ENCODE measurements at places on chromosomes 2 and 18.
A peak's percentile ranks its signal among the peaks of the same experiment; 100 is the strongest.

DNA sequence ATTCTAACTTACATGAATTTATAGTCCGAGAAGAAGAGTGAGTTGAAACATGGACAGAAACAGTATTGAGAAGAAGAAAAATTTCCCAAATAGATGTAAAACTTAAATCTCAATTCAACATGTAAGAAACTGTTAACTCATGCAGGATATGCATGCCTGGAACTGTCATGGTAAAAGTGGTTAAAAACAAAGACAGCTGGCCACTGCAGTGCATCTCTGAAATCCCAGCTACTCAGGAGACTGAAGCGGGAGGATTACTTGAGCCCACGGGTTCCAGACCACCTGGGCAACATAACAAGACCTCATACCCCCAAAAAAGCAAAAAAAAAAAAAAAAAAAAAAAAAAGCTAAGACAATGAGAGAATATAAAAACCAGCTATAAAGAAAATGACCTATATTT lies 93.0 kb upstream of the TTC27 start:
- DNase-seq, result no peak

GRCh38 chr2:134505446-134505845 lies 213.4 kb downstream of the TMEM163 start:
- DNase-seq, result no peak

DNA sequence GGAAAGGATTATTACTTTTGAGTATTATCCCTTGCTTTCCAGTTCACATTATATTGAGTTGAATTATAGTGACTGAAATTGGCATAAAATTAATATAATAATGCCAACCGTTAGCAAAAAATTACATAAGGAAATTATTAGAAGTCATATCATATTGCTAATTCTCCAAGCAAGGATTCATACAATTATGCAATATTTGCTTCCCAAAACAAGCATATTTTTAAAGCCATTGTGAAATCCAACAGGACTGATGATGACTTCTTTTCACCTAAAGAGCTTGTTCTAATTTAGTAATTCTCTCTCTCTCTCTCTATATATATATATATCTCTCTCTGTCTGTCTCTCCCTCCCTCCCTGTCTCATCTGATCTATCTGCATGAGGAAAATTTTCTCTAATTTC lies 283.5 kb downstream of the DSEL start:
- no peak for DNase-seq

DNA sequence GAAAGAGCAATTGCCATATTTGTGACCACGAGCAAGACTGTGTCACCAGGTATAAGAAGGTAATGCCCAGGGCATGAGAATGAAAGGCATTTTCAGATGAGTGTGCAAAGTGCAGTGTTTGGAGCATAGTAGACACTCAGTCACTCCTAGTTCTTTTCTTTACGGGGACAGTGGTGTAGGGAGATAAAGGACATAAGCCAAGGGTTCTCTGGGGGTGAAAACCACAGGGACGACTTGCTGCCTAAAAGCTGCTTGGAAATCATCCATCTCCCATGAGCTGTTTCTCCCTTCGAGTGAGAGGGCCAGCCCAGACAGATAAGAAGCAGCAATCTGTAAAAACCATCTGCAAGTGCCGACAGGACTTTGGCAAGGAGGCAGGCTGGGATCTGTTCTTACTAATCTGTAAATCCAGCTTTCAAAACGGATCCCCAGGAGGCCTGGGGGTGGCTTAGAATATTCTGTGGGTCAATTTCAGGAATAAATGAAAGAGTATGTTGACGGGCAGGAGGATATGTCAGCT lies 221.6 kb downstream of the LPIN1 start:
- DNase-seq, result peak; percentile 41

DNA sequence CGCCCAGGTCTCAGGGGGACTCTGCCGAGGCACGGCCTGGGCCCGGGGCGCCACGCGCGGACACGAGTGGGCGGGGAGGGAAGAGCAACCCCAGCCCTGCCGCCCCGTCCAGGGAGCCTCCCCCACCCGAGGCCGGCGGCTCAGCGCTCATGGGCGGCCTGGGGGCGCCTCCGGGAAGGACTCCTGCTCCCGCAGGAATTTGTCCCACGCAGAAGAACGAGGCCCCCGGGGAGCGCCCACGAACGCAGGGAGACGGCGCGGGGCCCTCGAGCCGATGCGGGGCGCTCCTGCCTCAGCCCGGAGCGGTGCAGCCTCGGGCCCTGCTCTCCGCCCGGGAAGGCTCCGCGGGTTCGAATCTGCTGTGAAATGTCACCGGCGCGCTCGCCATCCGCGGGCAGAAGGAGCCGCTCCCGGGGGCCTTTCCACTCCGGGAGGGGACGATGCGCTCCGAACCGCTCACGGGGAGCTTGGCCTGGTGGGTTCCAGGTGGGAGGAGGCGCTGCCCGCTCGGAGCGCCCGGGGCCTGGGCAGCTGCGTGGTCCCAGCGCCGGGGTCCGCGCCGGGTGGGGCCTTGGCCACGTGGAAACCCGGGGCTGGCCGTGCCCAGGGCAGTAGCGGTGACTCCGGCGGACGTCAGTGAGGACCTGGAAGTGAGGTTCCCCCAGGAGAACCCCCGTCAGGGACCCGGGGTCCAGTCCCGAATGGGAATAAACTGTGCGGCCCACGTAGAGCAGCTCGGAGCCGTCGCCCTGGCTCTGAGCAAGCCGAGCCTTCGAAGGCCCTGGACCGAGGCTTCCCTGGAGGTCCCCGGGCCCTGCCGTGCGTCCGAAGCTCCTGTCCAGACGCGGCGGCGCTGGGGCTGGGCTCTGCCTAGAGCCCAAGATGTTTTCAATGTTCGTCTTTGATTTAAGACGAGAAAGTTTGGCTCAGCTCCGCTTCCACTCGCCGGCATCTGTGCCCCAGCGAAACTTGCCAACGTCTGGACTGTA lies 41.4 kb upstream of the CTDP1 start:
- no peak for DNase-seq

- no peak for DNase-seq
Measured at GRCh38 chr2:146642066-146642465, 1202.8 kb upstream of the ACVR2A start.

DNA sequence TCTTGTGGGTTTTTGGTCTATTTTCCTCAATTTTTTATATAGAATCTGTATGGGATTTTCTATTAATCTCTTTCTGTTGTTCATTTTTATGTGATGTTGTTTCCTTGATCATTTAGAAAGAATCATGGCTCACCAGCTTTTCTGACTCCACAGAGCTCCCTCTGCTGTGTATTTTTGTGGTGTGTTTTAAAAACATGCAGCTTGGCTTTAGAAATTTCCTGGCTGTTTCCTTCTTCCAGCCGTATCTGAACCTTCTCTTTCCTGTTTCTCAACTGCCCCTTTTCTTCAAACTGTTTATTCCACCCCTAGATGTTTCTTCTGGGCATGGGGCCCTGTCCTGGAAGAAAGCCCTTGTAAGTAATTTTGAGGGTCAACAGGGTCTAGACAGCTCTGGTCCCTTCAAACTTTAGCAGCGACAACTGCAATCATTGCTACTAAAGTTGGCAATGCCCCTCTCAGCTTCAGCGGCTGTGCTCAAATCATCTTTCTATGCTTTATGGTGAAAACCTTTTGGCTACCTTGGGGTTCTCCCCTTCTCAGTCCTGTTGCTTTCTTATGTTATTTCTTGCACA lies 17.6 kb upstream of the COPS8 start:
- no peak for DNase-seq

- no peak for DNase-seq
Measured at GRCh38 chr2:74168739-74169138, 9.9 kb downstream of the MOB1A start.

- no peak for DNase-seq
Measured at GRCh38 chr2:124875627-124876244, 850.6 kb downstream of the CNTNAP5 start.

- DNase-seq, result peak; percentile 100
Measured at GRCh38 chr2:20446917-20447436, at the start of gene RHOB. Gene RHOB (plus strand): TSS chr2:20447074. CDS start chr2:20447466, 392 bp downstream.

- no peak for DNase-seq
Measured at GRCh38 chr2:81894451-81894990, 1590.0 kb upstream of the LRRTM1 start.

DNA sequence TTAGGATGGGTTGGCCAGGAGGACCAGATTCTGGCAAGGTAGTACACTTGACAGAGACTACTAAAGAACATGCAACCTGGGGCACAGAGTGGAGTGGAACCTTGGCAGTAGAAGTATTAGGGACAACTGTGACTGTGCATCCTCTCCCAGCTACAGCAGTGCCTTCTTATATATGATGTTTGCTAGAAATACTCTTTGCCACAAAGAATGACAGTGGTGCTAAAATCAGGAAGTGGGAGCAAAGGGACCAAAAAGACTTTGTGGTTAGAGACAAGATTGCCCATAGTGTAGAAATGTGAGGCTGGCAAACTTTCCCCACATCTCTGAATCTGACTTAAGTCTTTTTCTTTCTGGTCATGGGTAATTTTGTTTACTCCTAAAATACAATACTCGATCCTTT lies 9.4 kb upstream of the SLC38A11 start:
- no peak for DNase-seq

GRCh38 chr2:219296631-219297391 lies 12.4 kb downstream of the PTPRN start:
- no peak for DNase-seq
